GM10248 (cell line): ENCODE measurements at places on chromosomes 6 and 20.

GRCh38 chr6:43412541-43412940 is 14.8 kb upstream of the ABCC10 start:
- no peak for DNase-seq

GRCh38 chr6:47733879-47734558 is 35.6 kb downstream of the ADGRF4 start:
- peak; percentile 24 for DNase-seq

DNA sequence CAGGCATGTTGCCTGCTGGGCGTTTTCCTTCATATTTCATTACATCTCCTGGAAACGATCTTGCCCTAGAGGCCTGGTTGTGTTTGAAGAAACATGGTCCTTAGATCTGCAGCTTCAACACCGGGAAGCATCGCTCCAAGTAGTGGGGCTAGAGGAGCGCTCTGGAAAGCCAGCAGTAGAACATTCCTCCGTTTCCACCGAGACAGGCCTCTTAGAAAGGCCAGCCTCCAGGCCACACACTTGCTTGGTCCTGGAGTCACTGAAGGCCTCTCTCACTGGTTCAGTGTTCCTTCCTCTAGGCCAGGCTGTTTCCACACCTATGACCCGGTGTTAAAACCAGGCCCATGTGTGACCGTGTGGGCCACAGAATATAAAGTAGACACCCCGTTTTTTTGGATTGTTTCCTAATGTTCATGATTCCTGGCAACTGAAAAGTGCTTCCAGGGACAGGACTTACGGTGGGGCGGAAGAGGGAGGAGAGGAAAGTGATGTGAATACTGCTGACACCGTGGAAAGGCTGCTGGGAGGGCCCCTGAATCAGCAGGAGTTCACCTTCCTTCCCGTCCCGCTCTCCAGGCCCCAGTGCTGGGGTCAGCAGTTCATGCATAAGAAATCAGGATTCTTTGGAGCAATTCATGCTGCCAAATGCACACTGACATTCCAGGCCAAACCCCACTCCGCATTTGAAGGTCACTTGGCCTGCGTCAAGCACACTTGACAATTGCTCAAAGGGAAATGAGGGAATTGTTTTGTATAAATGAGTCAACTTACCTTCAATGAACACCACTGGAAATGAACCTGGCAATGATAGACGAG is 83.8 kb downstream of the IYD start:
- no peak for DNase-seq

- no peak for DNase-seq
These were observed 39.4 kb upstream of the ARMH2 start for GRCh38 chr6:24838081-24838480.

- DNase-seq, result no peak
These were observed 25.9 kb upstream of the UST start for GRCh38 chr6:148720897-148721296.

- DNase-seq, result no peak
These were observed 285.5 kb downstream of the ZFAND3 start for GRCh38 chr6:38105066-38105465.

GRCh38 chr6:87277123-87277522 is 45.3 kb upstream of the SMIM8 start:
- DNase-seq, result no peak

DNA sequence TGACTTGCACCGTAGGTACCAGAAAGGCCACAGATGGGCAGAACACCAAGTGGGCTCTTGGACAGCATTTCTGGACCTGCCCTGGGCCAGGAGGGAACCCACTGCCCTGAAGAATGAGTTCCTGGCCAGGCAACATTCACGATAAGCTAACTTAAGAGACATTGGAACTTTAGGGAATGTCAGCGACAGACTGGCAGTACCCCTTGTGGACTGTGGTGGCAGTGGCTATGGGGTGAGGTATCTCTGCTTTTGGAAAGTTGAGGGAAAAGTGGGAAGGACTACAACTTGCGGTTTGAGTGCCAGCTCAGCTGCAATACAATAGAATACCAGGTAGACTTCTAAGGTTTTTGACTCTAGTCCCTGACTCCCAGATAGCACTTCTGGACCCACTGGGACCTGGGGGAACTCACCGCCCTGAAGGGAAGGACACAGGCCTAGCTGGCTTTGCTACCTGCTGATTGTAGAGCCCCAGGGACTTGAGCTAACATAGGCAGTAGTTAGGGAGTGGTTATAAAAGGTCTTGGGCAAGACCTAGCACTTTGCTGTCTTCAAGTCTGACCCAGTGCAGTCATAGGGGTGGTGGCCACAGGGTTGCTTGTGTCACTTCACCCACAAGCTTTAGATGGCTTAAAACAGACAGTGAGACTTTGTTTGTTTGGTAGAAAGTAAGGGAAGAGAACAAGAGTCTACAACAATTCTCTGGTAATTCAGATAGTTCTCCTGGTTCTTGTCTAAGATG is 617.6 kb downstream of the COL12A1 start:
- no peak for DNase-seq

DNA sequence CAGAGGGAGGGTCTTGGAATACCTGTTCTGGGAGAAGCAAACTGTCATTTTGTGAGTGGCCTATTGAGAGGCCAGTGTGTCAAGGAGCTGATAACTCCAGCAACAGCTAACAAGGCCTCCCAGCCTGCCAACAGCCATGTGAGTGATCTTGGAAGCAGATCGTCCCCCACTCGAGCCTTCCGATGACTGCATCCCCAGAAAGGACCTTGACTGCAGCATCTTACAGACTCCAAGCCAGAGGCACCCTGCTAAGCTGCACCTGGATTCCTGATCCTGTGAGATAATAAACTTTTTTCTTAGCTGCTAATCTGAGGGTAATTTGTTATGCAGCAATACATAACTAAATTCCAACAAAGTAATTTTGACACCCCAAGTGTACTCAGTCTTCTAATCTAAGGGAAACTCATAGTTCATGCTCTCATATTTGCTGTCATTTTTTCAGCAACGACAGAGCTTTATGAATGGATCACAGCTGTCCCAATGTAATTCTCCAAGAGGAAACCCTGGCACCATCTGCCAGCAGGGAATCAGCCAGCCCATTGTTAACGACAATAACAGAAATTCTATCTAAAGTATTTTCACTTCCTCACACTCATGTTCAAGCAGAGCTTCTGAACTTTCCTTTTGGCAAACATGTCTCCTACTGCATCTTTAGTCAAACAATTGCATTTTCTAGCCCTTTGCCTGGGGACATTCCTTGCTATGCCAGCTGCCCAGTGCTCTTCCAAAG is 470.2 kb upstream of the BTBD3 start:
- no peak for DNase-seq

GRCh38 chr6:152636609-152637295 is 410 bp downstream of the SYNE1 start:
- DNase-seq, result peak; percentile 18

DNA sequence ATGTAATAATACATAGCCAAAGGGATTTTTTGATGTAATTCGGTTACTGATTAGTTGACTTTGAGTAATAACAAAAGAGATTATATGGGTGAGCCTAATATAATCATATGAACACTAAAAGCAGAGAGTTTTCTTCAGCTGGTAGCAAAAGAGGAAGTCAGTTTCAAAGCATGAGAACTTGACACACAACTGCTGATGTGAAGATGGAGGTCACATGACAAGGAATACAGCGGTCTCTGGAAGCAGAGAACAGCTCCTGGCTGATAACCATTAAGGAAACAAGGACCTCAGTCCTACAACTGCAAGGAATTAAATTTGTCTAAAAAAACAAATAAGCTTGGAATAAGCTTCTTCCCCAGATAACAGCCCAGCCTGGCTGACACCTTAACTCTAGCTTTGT is 154.5 kb upstream of the PRND start:
- no peak for DNase-seq

GRCh38 chr6:39056681-39057080 is 8.1 kb downstream of the GLP1R start:
- no peak for DNase-seq

DNA sequence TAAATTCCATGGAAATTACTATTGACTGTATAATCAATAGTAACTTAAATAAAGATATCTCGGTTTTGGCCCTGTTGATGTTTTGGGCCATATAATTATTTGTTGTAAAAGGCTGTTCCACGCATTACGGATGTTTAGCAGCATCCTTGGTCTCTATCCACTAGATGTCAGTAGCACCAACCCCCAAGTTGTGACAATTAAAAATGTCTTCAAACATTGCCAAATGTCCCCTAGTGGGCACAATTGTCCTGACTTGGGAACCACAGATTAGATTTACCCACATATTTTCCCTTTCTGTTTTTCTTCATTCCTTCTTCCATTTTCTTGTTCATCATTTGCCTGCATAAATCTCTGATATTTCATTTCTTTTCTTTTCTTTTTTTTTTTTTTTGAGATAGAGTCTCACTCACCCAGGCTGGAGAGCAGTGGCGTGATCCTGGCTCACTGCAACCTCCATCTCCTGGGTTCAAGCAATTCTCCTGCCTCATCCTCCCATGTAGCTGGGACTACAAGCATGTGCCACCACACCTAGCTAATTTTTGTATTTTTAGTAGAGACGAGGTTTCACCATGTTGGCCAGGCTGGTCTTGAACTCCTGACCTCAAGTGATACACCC is 13.6 kb upstream of the WFDC8 start:
- peak; percentile 27 for DNase-seq

DNA sequence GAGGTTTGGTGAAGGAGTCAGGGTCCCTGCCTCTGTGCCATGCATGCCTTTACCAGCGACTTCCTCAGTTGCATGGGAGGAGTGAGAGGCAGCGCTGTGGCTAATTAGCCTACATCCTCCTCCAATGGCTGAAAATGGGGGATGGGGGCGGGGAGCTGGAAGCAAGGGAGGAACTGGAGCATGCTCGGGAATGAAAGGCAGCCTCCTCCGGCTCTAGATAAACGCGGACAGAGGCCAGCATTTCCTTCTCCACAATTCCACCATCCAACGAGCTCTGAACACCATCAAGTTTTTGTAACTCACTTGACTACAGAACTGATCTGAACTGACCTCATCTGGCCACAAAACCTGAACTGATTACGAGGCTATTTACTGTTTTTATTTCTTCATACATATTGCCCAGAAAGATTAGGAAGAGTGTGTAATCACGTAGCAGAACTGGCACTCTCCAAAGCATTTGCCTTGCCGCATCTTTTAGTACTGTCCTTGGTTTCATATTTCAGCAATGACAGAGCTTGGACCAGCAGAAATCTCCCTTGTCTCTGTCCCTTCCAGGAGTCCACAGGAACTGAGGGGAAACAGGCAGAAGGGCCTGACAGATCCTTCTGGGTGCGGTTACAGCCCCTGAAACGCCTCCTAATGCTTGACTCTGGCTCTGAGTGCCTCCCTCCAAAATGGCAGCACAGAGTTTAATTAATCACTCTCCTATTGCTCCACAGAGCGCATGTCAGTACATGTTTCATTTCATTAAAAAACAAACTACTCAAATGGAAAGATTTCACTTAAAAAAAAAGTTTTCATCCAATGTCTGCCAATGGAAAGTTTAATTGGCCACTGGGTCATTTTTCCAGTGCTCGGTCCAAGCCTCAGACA is 58.2 kb upstream of the TRAF3IP2 start:
- no peak for DNase-seq

GRCh38 chr20:36573103-36573797 is at the start of gene TGIF2:
Gene TGIF2, plus strand, starts transcription at chr20:36573597. Its CDS starts 5,178 bp downstream, at chr20:36578775.
- peak; percentile 99 for DNase-seq

DNA sequence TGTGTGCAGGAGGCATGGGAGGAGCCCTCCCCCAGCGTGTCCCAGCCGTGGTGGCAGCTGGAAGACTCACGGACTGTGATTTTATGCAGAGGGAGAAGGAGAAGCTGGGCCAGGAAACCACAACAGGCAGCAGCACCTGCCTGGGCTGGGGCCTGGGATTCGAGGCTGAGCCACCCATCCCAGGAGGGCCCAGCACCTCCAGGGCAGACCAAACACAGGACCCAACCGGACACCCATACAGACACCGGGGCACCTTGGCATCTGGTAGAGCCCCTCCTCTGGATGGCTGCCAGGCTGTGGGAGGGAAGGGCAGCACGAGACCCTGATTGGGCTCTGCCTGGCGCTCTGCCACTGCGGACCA is 41.7 kb upstream of the CHRNA4 start:
- no peak for DNase-seq

DNA sequence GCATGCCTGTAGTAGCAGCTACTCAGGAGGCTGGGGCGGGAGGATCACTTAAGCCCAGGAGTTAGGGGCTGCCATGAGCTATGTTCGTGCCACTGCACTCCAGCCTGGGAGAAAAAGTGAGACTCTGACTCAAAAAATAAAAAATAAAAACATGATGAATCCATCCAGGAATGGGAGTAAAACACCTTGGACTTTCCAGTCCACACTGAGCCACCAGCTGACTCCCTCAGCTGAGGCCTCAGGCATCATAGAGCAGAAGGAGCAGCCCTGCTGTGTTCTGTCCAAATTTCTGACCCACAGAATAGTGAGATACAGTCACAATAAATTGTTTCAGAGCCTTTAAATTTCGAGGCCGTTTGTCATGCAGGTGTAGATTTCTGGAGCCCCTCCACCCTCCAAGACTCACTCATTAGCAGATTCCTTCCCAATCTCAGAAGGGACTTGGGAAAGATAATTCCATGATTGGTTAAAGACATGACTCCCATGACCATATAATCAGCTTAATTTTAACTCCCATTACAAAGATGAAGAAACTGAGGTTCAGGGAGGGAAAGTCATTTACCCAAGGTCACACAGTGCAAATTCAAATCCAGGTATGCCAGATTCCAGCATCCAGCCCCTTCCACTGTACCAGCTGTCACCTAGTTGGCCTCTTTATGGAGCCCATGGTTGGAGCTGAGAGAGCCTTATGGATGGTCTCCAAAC is 9.0 kb upstream of the MMP9 start:
- DNase-seq, result no peak

DNA sequence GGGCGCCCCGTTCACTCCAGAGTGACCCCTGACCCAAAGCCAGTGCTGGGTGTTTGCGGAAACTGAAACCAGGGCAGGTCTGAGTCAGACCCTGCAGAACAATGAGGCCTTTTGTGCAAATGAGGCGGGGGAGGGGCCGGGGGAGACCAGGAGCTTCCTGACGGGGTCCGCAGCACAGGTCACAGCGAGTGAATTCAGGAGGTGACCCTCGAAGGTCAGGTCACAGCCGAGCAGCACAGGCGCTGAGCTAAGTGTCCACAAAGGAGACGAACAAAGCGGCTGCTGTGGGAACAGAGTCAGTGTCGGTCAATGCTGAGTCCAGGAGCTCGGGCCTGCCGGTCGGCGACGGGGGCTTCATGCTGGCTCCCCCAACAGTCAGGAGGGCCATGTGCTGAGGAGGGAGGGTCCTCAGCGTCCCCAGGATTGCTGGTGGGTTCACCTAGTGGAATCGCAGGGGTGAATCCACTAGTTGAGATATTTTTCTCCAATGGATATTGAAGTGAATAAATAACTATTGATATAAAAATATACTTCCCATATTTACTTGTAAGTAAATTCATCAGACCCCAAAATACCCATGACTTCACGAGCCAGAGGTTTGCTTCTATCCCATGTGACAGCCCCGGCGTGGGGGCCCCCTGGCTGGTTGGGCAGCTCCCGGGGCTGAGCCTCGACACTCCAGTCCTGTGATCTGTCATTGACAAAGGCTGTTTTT is 188.4 kb upstream of the SULF2 start:
- no peak for DNase-seq

GRCh38 chr6:37042150-37042549 is 36.7 kb downstream of the FGD2 start:
- no peak for DNase-seq

GRCh38 chr6:7919871-7920270 is 9.3 kb upstream of the TXNDC5 start:
- no peak for DNase-seq

GRCh38 chr6:81821449-81821848 is 69.0 kb upstream of the TENT5A start:
- no peak for DNase-seq

GRCh38 chr20:7375905-7376304 is 564.4 kb downstream of the HAO1 start:
- peak; percentile 3 for DNase-seq

GRCh38 chr6:12592634-12593033 is 123.9 kb upstream of the PHACTR1 start:
- no peak for DNase-seq

GRCh38 chr20:57581202-57582028 is 20.5 kb downstream of the PCK1 start:
- DNase-seq, result no peak
